CD4-positive, alpha-beta T cell treated with Interleukin-21 for 1 hour (primary cell): ENCODE measurements at places on chromosomes 5 and 9.

DNA sequence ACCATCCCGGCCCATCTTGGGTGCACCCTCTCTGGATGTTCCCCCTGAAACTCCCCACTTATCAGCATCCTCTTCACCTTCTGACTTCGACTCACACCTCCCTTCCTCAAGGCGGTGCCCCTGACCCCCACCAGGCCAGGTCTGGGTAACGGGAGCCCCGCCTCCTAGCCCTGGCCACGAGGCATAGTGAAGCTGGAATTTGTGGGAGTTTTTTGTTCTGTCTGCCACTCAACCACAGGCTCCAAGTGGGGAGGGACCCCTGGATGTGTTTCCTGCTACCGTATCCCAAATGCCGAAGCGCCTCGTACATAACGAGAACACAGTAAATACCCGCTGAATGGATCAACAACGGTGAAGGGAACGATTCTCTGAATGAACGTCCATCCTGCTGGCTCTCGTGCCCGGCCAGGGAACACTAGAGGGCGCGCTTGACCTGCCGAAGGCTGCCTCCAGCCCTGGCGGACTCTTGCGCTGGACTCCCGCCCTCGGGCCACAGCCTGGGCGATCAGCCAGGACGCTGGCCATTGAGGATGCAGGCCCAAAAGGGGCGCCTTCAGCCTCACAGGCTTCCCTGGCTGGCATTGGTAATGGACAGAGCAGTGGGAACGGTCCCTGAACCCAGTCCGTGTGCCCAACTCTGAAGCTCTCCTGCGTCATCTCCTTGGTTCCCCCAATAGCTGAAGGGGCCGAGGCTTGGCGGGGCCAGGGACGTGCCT lies 47.3 kb upstream of the PHYKPL start:
- DNase-seq, result peak; percentile 47

- DNase-seq, result no peak
These were observed 802.2 kb upstream of the WWC1 start for GRCh38 chr5:167489202-167489601.

- no peak for DNase-seq
These were observed 150.6 kb upstream of the EFNA5 start for GRCh38 chr5:107821288-107821687.

DNA sequence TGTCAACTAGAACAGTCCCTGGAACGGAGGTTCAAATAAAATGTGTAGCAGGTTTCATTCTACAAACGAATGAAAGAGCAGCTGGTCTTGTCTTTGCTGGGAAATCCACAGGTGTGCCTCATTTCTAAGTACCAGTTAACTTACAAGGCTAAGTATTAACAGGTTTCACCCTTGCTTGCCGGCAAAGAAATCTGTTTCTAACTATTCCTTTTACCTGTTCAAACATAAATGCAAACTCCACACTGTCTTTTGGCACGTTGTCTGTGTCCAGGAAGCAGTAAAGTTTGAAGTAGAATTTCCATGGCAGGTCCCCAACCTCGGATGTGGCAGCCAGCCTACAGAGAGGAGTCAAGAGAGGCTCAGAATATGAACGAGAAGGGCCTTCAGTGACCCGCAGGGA lies 54.4 kb upstream of the RETREG1 start:
- no peak for DNase-seq

DNA sequence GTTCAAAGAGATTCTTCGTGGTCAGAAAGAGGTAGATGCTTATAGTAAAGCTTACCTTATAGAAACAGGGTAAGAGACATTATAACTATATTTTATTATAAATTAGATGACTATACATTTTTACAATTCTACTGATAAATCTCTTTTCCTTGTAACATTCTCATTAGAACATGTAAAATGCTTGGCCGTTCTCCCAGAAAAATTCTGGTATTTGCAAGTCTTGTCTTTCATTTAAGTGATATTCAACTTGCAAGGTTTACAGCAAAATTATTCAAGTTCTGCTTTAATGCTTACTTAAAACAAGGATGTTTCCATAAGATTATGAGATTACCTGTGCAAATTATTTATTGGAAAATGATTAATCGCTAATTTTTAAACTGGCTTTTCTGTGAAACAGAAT lies 41.3 kb upstream of the CDH18 start:
- DNase-seq, result no peak

DNA sequence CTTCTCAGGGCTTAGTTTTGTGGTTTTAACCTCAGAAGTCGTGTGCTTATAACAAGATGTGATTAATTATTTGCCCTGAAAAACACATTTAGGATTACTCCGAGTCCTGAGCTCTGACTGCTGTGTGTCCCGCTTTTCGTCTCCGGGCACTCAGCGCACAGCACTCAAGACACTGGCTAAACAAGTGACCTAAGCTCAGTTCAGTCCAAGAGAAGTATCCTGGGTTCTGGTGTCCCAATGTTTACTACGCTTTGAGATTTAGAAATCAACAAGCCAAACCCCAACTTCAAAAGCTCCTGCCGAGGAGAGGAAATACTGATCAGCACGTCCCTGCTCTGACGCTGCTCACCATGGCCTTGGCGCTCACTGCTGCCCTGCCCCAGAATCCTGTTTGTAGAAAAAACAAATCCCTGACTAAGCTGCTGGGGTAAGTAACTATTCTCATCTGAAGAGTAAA lies 53.2 kb downstream of the IPPK start:
- DNase-seq, result no peak

- DNase-seq, result no peak
These were observed 95.6 kb downstream of the MLLT3 start for GRCh38 chr9:20526500-20527319.

GRCh38 chr5:91840412-91840811 lies 457.3 kb upstream of the ARRDC3 start:
- no peak for DNase-seq

DNA sequence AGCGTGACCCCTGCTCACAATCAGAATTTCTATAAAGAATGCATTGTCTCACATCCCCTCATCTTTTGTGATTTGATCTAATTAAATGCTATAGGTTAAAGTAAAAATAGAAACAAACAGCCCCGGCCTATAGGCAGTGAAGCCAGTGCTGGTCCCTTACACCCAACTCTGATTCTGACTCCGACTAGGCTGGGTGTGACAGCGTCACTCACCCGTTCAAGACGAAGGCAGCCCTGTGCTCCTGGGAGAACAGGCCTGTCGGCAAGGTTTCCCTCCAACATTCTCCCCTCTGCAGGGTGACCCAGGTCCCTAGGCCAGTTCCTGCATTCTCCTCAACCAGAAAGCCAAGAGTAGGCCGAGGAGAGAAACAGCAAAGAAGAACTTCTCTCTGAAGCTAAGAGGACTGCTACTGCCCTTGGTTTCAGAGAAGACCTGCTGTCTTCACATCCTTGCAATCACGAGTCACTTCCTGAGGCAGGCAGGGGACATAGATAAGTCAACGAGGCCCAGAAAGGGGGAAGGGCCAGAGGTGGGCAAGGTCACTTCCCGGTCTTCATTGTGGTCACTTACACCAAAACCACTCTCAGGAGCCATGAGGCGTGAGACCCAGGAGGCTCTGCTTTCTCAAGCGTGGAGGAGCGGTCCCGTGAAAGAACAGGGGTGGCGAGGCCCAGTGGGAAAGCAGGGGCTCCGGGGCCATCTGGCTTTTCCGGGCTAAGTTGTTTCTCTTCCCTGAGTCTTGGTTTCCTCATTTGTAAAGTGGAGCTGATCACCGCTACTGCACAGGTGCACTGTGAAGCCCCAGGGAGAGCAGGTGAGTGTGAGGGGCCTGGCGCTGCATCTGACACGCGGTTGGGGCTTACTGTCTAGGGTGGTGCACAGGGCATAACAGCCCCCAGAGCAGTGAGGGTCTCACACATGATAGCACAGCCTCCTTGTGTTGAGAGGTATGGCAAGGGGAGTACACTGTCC lies 200.8 kb downstream of the CRB2 start:
- DNase-seq, result no peak

DNA sequence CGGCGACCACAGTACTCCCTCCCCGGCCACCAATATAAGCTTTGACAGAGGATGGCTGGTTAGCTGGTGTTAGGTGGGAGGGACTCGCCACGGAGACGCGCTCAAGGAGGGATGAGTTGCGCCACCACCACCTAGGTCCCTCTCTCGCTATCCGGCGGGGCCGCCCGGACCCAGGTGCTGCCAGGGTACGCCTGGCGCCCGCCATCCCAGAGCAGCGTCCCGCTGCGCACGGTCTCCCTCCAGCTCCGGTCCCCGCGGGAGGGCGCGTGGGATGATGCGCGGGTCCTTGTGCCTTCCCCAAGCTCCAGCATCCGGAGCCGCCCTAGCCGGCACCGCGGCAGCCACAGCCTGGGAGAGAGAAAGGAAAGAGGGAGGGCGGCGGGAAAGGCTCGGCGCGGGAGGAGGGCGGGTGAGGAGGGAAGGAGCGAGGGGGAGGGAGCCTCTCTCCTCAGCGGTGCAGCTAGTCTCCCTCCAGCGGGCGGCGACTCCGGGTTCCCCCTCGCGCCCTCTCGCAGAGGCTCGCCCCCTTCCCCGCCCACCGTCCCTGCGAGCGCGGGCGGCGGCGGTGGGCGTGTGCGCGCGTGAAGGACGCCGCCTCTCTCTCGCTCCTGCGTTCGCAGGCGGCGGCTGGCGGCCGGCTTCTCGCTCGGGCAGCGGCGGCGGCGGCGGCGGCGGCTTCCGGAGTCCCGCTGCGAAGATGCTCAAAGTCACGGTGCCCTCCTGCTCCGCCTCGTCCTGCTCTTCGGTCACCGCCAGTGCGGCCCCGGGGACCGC lies at the start of gene CAMK4:
TSS of gene CAMK4 (plus strand) at position 598 of the 774 bp plus-strand sequence. CDS start at position 698, 100 bp downstream.
- peak; percentile 84 for DNase-seq
